Stimulated activated CD8-positive, alpha-beta memory T cell treated with anti-CD3 and anti-CD28 coated beads, Interleukin-7, amount 100 ng/mL, for 1 hour (primary cell): ENCODE measurements at places on chromosomes 2 and 18.

GRCh38 chr2:160583146-160583535, 89.5 kb upstream of the RBMS1 start:
- DNase-seq: no peak

DNA sequence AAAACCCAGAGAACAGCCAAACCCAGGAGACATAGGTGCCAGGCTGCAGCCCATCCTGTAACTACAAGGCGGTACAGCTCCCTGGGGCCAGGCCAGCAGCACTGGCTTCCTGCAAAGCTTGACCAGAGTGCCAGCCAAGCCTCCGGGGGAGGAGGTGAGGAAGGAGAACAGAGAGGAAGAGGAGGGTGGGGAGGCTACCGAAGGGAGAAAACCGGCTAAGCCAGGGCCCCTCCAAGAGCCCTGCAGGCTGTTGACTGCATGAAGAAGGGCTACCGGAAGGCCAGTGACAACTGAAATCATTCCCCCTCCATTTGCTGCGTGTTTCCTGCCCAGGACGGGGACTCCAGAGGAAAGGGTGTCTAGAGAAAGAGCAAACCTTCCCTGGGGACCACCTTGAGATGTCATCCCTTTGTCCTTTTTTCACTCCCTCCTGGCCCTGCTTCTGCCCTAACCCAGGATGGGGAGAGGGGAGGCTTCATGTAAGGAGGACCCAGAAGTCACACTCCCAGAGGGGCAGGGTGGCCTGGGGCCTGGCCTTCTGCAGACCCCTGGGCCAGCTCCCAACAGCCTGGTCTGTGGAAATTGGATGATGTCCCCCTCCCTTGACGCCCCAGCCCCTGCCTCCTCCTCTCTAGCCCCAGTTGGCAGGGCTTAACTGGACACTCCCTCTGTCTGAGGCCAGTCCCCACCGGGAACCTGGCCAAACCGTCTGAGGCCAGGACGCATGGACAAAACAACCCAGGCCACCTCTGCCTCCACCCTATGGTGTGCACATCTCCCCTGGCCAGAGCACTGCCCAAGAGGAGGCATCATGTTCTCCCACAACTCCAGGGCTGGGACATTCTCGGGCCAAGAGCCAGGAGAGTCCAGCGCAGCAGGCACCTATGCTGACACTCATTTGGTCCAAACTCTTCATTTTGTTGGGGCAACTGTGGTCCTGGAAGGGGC, 207.8 kb downstream of the CYP26B1 start:
- DNase-seq: no peak

DNA sequence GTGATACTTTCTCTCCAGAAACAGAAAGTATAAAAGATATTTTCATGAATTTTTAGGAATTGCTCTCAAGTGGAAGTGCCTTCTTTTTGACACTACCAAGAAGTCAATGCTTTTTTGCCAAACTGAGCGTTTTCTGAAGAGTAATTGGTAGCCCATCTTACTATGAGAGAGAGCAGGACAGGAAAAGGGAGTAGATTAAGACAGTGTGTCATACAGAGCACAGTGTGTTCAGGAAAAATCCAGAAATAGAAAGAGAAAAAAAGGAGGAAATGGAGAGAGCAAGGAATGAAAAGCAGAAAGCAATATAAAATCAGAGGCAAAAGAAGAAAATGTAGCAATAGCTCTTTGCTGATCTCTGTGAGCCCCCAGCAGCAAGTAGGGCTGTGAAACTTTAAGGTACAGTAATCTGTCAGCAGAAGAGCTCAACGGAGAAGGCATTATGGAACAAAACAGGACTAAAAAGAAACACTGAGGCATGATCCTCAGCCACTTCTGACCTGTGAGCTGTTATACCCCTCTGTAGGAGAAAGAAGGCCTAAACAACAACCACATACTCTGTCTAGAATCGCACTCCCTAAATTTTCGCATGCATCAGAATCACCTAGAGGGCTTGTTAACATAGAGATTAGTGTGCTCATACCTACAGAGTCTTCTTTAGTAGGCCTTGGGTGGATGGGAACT, 15.0 kb upstream of the PGAP1 start:
- no peak for DNase-seq

DNA sequence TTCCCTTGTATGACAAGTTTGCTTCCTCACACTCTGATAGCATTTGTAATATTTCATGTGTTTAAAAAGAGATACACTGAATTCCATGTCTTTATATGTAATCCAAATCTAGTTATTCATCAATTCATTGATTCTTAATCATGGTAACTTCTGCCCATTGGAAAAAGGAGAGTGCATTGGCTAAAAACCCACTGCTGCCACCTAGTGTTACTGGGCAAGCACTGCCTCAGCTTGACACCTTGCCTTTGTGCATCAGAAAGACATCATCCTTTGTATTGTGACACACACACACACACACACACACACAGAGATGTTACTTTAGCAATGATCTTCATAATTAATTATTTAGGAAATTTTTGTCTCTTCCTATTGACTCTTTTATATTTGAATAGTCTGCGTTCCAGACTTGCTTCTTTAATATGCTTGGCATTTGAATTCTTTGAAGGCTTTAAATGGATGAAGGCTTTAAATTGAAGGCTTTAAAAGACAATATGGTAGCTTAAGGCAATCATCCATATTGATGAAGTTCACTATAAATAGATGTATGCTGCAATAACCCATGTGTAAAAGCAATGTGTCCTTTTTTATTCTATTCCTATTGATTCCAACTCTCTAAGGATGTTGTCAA, 414.2 kb upstream of the CHST9 start:
- no peak for DNase-seq

- no peak for DNase-seq
Observed at GRCh38 chr2:199982126-199982843, 26.9 kb downstream of the MAIP1 start.

DNA sequence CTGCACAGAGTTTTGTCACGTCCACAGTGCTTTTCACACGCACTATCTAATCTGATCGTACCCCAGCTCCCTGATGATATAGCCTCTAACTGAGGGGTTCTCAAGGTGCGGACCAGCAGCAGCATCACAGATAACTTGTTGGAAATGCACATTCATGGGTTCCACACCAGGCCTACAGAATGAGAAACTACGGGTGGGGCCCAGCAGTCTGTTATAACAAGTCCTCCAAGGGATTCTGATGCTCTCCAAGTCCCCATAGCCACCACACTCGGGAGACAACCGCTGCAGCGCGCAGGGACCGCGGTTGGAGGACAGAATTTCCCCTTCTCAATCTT, 745 bp upstream of the BZW1 start:
- no peak for DNase-seq

GRCh38 chr18:53780666-53781065, 443.8 kb downstream of the MBD2 start:
- DNase-seq: no peak

DNA sequence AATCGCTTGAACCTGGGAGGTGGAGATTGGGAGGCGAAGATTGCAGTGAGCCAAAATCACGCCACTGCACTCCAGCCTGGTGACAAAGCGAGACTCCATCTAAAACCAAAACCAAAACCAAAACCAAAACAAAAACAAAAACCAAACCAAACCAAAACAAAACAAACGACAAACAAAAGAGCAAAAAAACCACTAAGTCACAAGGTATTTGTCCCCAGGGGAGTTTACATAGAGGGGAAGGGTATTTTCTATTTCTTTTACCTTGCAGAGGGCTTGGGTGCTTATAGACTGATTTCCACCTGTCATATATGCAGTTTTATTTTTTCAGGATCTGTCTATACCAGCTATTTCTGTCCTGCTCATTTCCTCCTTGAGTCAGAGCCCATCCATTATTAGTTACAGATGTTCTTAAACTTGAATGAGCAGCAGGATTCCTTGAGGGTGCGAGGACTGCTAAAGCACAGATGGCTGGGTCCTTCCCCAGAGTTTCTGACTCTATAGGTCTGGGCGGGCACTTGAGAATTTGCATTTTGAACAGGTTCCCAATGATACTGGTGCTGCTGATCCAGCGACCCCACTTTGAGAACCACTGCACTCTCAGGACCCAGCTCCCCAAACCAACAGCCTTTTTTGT, 102.2 kb upstream of the UXS1 start:
- no peak for DNase-seq

GRCh38 chr18:59041819-59042815, 97.6 kb upstream of the SEC11C start:
- no peak for DNase-seq

GRCh38 chr2:179422037-179422643, 157.5 kb upstream of the SESTD1 start:
- no peak for DNase-seq

DNA sequence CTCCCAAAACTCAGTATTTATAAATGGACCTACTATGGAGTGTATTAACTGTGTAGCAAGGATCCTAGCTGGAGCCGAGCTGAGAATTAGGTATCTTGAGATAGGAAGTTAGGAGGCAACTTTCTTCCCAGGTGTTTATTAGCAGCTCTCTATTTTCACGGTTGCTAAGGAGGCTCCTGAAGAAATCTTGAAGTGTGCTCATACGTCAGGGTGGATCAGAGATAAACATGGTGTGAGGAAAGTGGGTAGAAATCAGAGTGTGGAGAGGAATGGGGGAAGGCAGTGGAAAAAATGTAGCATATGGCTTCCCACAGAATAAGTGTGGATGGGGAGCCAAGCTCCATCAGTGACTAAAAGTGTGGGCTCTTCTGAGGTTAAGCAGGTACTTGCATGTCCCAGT, 104.3 kb downstream of the ABCA12 start:
- DNase-seq: no peak

DNA sequence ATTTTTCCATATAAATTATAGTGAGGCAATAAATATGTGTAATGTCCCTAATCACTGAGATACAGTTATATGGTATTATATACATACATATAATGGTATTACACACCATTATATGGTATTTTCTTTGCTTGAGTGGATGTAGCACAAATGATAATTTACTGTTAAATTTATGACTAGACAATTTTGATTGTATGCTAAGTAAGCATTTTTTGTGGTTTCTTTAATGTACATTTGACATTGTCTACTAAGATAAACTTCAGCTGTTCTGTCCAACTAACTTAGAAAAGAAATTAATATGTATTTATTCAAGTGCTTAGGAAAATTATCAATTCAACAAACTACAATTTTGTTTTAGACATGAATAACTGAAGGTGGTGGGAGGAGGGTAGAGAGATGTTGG, 122.6 kb downstream of the SCN3A start:
- DNase-seq: no peak

DNA sequence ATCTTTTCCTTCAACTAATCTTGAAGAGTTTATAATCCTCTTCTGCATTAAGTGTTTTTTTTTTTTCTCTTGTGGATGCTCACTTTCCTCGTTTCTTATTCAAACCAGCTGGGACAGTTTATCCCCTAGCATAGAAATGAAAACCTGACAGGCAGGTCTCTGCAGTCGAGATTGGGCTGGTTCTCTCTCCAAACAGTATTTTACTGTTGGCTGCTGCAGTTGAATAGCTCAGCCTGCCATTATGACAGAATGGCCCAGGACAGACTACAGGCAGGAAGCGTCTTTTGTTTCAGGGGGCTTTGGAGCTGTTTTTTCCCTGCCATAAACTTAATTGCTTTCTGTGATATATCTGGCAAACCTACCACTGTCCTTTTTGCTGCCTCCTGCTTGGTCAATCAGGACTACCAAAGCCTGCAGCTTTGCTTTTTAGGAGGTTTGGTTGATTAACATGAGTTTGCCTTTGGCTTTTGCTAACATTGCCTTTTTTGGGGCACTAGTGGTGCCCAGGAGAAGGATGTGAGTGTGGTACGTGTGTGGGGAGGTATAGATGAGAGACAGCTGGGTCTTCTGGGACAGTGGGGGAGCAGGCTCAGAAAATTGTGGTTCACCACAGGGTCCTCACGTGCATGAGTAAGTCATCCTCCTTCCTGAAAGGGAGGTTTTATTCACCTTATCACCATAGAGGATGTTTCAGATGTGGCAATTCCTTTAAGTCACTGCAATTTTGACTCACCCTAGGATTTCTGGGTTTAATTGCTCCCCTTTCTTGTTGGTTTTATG, 128.7 kb downstream of the LYPD6B start:
- no peak for DNase-seq

GRCh38 chr2:152944099-152944498, 225.7 kb downstream of the ARL6IP6 start:
- no peak for DNase-seq

DNA sequence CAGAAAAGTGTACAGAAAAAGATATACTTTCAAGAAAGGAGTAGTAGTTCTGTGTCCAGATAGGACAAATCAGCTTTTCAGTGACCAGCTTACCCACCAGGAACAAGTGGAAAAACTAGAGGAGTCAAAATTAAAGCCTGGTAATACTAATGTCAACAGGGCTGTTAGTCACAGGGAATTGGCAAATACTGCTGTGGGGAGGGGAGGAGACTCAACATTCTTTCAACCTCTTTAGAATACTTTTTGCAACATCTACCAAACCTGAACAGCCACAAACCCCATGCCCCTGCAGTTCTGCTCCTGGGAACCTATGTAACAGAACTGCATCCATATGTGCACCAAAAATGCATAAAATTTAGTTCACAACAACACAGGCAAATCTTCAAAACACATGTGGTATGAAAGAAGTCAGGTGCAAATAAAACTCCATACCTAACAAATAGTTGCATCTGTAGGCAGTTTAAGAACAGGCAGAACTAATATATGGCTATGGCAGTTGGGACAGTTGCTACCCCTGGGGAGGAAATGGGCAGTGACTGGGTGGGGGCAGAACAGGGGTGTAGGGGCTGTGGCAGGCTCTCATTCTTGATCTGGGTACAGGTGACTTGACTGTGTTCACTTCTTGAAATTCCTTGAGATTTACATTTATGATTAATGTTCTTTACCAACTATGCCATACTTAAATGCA, 9.7 kb downstream of the CMPK2 start:
- DNase-seq: no peak

GRCh38 chr2:42977270-42978174, 185.1 kb upstream of the HAAO start:
- DNase-seq: no peak
